ENCODE measurements at places on chromosomes 3 and 15. TPM values are rescaled to one million over a fixed set of nuclear protein-coding genes. Genes with fewer than 3 reads are reported as not detected.

Gene NR1D2
- 12.8 TPM for total RNA-seq

Gene ADPGK
- total RNA-seq, result 70.4 TPM

Gene TGM4
- 0.07 TPM for total RNA-seq

Gene GOLGA8K
- total RNA-seq, result 0.42 TPM

Gene LRRIQ4
- not detected for total RNA-seq

Gene DAZL
- not detected for total RNA-seq
